Left hindlimb (tissue), 1 donor: ENCODE measurements at places on chromosomes 12 and 14.

GRCh38 chr12:16833376-16834015 lies 227.5 kb upstream of the LMO3 start:
- DNase-seq = no peak

- no peak for DNase-seq
Observed at GRCh38 chr12:10241290-10241689, 28.6 kb downstream of the GABARAPL1 start.

GRCh38 chr14:87260460-87260859 lies 732.5 kb downstream of the GALC start:
- DNase-seq = no peak

GRCh38 chr14:37270629-37271028 lies 72.9 kb downstream of the MIPOL1 start:
- DNase-seq = no peak

- DNase-seq = no peak
Observed at GRCh38 chr12:119229205-119229604, 50.5 kb downstream of the HSPB8 start.

GRCh38 chr12:63934936-63935335 lies 90.4 kb downstream of the SRGAP1 start:
- no peak for DNase-seq

DNA sequence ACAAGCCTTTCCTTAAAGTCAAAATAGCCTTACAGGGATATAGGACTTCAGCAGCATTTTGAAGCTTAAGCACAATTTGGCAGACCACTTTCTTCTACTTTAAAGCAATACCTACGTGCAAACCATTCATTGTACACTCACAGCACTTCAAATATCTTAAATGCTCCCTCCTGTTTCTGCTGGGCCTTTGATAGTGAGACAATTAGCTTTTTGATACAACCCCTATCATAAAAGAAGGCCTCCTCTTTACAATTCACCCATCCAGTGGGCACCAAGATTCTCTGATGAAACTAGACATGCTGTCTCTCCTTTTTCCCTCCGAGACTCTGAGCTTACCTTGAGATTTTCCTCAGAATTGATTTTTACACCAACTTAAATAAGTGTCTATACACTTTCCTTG lies 157.5 kb upstream of the FAR2 start:
- no peak for DNase-seq

GRCh38 chr14:21993070-21993469 lies 319.5 kb upstream of the OR4E1 start:
- no peak for DNase-seq

DNA sequence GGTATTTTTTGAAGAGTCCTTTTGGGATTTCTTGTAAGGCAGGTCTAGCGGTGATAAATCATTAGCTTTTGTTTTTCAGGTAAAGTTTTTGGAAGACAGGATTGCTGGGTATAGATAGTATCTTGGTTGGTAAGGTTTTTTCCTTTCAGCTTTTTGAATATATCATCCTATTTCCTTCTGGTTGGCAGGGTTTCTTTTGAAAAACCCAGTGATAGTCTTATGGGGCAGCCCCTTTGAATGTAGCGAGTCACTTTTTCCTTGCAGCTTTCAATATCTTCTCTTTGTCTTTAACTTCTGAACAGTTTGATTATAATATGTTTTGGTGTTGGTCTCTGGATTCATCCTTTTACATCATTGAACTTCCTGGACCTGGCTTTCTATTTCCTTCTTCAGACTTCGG lies 20.2 kb downstream of the TMX1 start:
- no peak for DNase-seq

- no peak for DNase-seq
Observed at GRCh38 chr14:68787092-68787992, 5.5 kb downstream of the ZFP36L1 start.

GRCh38 chr14:30842431-30842830 lies 31.9 kb upstream of the COCH start:
- DNase-seq = no peak

- DNase-seq = no peak
Observed at GRCh38 chr14:92690171-92691011, 58.0 kb downstream of the LGMN start.

GRCh38 chr12:43289426-43289801 lies 262.6 kb downstream of the ADAMTS20 start:
- DNase-seq = no peak

DNA sequence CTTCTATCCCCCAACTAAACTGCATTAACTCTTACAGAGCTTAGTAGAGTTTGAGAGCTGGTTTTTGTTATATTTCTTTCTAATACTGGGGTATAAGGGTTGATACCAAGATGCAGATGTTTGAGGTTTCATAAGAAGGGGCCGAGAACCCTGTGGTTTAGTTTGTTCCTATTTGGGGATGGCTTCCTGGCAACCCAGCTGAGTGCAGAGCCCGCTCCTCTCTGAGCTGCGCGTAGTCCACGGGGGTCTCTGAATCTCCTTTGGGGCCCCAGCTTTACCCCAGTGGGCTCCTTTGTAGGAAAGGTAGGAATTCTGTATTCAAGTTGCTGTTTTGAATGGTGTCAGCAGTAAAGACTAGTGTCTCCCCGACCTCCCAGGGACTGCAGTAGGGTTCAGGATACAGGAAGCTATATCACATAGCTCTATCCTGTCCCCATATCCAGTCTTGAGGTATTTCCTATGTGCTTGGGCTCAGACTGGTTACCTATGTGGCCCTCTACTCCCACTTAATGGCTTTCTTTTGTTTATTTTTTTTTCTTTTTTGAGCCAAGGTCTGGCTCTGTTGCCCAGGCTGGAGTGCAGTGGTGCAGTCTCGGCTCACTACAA lies 25.4 kb downstream of the PLXNC1 start:
- DNase-seq = no peak

DNA sequence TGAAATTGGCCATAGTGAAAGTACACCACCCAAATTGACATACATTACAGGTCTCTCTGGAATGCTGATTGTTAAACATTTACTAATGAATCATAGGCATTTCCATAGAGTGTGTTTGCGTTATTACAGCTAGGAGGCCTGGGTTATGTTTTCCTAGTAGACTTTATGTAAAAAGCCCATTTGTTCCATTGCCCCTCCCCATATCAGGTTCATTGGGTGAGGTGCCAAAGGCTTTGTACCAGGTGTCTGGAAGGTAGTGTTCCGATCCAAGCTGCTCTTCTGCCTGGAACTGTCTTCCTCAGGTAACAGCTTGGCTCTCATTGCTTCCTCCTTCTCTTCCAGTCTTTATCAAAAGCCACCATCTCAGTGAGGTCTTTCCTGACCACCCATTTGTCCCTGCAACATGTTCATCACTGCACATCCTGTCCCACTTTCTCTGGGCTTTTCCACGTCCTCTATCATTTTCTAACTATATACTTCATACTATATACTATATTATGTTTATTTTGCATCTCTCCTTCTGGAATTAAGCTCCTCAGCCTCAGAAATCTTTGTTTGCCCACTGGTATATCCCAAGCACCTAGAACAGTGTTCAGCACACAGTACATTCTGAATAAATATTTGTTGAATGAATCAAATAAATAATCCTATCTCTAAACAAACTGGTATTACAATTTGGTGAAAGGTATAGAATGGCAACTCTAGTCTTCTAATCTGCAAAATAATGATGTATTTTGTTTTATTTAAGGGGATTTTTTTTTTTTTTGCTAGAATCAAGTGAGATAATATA lies 252.3 kb downstream of the KTN1 start:
- no peak for DNase-seq

- no peak for DNase-seq
Observed at GRCh38 chr12:84585776-84586395, 326.7 kb downstream of the SLC6A15 start.

DNA sequence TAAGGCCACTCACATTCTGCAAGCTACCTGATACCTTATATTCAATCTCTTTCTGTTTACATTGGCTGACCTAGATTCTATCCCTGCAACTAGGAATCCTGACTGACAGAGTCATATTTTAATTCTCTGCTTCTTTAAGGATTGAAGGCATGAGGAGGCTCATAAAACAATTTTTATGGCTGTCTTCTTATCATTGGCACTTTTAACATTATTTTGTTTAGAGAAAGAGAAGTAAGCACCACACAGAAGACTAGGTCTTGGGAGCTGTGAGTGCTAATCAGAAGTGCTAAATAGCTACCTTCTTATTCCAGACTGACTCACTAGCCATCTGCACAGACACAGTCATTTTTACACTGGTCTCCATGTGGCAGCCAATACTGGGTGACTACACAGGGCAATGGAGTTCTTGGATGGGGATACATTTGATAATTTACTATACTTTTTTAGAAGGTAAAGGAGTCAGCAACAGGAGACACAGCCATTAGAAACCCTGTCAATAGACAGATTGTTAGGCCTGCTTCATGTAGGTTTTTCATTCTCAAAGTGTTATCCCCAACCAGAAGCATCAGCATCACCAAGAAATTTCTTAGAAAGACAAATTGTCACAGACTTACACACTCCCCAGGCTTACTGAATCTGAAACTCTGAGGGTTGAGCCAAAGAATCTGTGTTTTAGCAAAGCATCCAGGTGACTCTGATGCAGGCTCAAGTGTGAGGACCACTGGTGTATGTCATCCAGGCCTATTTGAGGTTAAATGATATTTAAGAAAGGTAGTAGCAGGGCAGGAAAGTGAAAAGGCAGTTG lies 214.1 kb downstream of the DUSP6 start:
- no peak for DNase-seq

DNA sequence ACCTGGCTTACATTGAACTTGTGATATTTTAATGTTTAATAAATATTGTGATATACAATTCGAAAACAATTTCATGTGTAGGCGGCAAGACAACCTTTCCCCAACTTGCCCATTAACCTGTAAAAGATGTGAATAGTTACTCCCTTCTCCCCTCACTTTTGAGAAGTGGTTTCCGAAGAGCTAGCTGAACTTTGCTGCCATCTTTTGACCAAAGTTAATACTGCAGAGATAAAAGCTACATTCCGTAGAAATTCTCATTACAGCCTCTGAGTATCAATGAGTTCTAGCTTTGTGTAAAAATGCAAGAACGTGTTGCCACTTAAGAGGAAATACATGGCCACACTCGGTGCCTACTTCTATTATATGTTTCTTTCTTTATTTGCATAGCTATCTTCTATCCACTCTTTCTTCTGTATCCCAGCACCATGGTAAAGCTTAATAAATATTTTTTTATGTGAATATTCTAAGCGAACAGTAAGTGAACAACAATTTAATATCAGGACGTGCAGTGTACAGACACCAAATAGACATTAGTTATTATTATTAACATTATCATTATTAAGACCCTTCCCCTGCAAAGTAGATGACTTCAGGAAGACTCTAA lies 105.1 kb upstream of the TMEM260 start:
- no peak for DNase-seq

DNA sequence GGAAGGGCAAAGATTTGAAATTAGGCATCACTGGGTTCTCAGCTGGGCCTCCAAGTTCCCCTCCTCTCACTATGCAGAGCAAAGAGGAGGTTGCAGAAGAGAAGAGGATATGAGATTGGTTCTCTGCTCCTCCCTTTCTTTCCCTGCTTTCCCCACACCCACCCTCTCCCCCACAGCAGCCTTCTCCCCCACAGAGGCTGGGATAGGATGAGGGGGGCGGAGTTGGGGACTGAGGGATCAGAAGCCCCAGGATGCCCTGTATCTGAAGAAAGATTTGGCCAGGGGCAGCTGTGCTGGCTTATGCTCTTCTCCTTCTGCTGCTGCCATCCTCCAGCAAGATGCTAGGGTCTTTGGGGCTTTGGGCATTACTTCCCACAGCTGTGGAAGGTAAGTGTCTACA lies at the start of gene AMHR2:
Gene AMHR2 (plus strand): TSS at position 259 of the 400 bp plus-strand sequence. CDS start 80 bp downstream, at position 339.
- DNase-seq = no peak

GRCh38 chr14:52836063-52836462 lies 44.7 kb upstream of the GNPNAT1 start:
- no peak for DNase-seq

- no peak for DNase-seq
Observed at GRCh38 chr12:127355061-127355841, 911.7 kb upstream of the TMEM132C start.

DNA sequence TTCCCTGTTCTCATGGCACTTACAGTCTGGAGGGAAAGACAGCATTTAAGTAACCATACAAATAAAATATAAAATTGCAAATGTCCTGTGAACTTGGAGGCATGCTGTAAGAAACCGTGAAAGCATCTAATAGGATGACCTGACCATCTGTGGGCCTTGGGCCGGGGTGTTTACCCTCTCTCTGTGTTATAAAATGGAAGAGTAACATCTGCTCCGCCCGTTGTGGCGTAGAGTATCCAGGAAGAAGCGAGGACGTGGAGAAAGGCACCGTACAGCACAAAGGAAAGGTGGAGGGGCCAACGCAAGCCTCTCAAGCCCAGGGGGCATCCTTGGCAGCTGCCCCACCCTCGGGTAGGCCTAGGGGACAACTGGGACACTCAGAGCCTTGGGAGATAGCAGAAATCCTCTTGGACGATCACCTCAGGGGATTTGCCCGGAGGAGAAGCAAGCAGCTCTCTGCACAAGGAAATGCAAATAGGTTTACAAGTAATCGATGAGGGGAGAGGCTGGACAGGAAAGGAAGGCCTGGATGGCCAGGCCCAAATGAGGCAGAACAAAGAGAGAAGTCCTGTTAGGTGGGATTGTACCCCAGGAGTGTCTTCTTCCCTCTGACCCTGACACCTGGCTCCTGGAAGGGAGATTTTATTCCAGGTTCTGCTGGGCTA lies 26.2 kb downstream of the VSX2 start:
- no peak for DNase-seq

GRCh38 chr14:105374389-105374788 lies 23.9 kb upstream of the TEX22 start:
- no peak for DNase-seq

- no peak for DNase-seq
Observed at GRCh38 chr14:45381091-45381490, 128.1 kb upstream of the MIS18BP1 start.

- no peak for DNase-seq
Observed at GRCh38 chr12:132836795-132837331, 8.2 kb upstream of the GOLGA3 start.

DNA sequence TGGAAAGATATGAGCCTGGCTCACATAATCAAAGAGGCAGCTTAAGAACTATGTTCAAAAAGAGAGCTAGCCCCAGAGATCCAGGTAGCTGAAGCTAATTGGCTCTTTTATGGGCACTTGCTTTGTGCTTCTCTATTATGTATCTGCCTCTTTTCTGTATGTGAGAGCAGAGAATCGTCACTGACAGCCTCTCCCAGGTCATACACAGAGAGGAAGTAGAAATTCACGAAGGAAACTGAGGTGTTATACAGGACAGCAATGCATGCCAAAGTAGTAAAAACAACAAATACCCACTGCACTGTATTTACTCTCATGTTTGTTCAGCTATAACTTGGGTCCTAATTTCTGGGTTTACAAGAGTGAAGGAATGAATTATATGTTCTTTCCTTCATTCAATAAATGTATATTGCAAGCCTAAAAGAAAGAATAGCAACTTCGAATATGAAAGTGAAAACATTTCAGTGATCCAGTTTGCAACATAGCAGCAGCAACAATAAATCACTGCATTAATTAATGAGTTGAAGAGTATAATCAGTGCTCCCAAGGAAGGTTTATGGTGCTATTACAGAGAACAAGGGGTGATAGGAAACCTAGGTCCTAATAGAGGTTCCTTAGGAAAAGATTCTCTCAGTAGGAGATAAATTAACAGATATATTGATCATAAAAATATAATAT lies 47.1 kb upstream of the ATXN7L3B start:
- no peak for DNase-seq
